ENCODE measurements at places on chromosomes 1 and 21.

DNA sequence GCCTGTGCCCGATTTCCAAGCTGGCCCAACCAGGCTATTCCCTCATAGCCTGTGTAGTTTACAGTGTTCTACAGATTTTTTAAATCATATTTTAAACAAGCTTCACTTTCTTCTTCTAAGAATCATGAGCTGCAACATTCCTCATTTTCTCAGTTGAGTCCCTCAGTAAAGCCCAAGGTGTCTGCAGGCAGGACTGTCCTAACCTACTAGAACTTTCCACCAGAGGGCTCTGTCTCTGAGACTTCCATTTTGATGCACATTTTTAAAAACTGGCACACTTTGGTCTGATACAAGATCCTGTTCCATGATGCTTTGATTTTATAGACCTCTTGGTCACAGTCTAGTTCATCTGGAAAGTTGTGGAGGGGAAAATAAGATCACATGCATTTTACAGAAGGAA, 21.6 kb upstream of the SLAMF6 start:
- DNase-seq, result no peak

DNA sequence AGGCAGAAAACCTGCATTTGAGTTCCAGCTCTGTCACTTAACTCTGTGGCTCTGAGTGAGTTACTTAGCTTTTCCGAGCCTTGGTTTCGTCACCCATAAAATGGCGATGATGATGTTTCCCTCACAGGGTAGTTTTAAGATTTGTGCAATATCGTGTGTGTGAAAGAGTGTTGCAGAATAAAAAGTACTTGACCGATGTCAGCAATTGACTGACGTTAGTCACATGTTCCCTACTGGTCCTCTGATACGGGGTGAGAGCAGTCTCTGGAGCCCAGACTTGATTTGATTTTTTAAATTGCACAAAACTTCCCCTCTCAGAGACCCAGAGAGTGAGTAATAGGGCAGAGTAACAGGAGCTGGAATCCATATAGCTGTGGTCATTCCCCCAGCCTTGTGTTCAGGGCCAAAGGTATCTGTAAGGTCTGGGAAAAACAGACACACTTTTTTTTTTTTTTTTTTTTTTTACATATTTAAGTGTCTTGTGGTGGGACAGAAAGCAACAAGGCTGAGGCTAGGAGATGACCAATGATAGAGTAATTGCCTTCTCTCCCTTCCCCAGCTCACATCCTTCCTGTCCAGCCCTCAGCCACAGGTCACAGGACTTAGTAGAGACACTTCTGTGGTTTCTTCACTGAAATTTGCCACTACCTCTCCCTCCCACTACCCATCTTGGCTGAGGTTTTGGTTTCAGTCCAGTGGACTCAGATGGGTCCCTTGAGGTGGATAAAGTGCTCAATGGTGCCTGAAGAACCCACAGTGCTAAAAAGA, 2.0 kb downstream of the FCER1G start:
- no peak for DNase-seq

- no peak for DNase-seq
Measured at GRCh38 chr21:38258521-38259485, 2.0 kb downstream of the KCNJ15 start.

- peak; percentile 5 for DNase-seq
Measured at GRCh38 chr1:209248649-209249279, 334.8 kb upstream of the CAMK1G start.

DNA sequence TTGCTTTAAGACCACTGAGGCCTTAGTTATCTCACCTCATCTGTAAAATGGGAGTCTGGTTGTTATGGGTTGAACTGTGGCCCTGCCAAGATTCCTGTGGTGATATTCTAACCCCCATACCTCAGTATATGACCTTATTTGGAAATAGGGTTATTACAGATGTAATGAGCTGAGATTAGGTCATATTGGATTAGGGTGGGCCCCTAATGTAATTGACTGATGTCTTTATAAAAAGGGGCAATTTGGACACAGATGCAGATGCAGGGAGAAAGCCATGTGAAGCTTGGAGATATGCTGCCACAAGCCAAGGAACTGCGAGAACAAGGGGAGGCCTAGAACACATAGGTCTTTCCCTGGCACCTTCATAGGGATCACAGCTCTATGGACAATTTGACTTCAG, 3.9 kb downstream of the C1orf87 start:
- DNase-seq, result no peak

DNA sequence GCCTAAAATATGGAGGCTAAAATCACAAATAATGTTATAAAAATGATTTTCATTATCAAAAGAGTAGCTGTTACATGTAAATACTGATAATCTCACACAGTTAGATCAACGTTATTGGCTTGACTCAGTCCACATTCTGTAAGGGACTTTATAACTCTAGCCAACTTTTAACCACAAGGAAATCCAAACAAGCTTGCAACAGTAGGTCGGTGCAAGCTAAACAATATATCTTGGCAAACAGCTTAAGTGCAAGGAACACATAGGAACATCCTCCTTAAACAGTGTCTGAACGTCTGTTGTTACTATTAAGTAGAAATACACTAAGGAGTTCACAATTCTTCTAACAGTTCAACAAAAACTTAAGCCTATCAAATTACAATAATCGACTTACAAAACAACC, 126.7 kb downstream of the EIF4G3 start:
- DNase-seq, result no peak

Data from activated CD8-positive, alpha-beta memory T cell treated with anti-CD3 and anti-CD28 coated beads for 4 hours (primary cell).